Hematopoietic multipotent progenitor cell treated with erythropoietin and hydrocortisone succinate and interleukin-3 and kit ligand, for 17 days (in vitro differentiated cells): ENCODE measurements at places on chromosomes 13 and 19.

DNA sequence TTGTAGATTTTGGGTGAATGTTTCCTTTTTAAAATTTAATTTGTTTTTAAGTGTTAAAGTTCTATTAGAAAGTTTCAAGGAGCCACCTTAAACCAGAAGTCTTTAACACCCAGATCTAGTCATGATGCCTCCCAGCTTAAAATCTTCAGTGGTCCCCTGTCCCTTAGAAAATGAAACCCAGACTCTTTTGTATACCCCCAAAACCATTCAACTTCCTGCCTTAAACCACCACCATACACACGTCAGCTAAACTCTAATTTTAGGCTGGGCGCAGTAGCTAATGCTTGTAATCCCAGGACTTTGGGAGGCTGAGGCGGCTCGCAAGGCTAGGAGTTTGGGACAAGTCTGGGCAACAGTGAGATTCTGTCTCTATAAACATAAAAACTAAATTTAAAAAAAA is 37.9 kb downstream of the N4BP2L1 start:
- no peak for DNase-seq

- no peak for DNase-seq
Observed at GRCh38 chr13:52399046-52399445, 6.9 kb downstream of the THSD1 start.

DNA sequence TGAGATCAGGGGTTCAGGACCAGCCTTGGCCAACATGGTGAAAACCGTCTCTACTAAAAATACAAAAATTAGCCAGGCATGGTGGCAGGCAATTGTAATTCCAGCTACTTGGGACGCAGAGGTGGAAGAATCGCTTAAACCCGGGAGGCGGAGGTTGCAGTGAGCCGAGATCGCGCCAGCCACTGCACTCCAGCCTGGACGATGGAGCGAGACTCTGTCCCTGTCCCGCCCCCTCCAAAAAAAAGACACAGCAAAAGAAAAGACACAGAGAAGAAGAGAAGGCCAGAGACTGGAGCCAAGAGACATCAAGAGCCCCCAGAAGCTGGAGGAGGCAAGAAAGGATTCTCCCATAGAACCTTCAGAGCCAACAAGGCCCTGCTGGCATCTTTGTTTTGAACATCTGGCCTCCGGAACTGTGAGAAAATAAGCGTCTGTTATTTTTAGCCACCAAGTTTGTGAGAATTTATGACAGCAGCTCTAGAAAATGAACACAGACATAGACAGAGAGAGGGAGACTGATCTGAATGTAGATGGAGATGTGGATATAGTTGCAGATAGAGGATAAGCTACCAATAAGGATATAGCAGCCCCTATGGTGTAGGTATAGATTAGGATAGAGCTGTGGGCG is 25.7 kb upstream of the PNMA8B start:
- no peak for DNase-seq

DNA sequence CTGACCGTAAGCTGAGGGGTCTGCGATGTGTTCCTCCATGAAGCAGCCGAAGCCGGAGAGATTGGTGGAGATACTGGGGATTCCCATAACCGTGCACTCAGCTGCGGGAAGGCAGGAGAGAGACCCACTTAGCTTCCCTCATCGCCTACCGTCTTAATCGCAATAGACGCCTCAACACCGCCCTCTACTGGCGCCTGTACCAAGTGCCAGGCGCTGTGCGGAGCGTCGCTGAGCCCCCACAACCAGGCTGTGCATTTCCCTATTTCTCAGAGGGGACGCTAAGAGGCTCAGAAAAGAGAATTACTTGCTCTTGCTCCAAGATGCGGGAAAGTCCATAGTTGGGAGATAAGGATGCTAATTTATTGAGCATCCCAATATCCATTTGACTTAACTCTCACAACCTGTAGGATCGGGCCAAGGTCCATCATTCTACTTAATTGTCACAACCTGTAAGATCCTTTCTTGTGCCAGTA is 5.8 kb downstream of the FTL start:
- peak; percentile 92 for DNase-seq

GRCh38 chr13:111043575-111043982 is 71.5 kb upstream of the ARHGEF7 start:
- DNase-seq = no peak

DNA sequence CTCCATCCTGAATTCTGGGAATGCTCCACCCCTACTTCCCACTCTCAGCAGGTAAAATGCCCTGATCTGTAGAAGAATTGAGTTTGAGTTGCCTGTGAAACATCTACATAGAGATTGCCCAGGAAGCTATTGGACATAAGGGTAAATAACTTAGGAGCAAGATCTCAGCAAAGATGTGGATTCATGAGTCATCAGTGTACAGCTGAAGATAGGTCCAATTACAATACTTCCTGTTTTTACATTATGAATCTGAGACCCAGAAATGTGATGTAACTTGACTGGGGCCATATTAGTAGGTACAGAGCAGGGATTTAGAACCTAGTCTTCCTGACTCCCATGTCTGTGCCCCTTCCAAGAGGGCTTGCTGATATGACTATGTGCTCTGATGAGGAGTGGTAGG is 79.4 kb upstream of the FNDC3A start:
- DNase-seq = no peak
